Stimulated activated naive B cell treated with anti-CD40 and anti-IgM and Interleukin-4, amounts not matched to agents 10 μg/mL and 1 μg/mL and 100 μg/mL, for 72 hours (primary cell): ENCODE measurements at places on chromosomes 7 and 10.

DNA sequence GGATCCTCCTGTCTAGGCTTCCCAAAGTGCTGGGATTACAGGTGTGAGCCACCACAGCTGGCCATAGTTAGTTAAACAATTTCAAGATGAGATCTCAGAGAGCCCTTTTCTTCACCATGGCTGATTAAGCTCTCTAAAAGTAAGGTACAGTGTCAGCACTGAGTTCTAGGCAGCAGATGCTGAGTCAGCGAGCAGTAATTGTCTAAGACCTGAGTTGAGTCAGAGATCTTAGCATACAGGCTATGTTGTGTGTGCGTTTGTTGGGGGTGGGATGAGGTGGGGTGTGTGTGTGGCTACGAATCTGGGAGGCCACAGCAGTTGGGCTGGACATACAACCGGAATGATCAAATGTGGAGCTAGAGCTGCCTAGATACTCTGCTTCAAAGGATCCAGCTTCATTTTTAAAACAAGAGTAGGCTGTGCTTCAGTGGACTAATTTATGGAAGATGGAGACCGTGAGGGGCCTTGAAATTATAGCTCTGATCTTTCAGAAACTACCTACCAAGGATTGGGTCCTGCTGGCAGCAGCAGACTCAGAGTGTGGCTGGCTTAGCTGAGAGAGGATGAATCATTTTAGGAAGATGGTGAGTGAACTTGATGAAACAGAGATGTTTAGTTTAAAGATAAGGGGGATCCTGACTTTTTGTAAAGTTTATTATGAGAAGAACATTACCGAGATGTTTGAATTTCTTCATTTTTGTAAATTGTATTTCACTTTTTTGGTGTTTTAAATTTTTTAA is 17.5 kb upstream of the MTPN start:
- DNase-seq = no peak

- no peak for DNase-seq
These were observed 225.7 kb upstream of the AOAH start for GRCh38 chr7:36949711-36950600.

DNA sequence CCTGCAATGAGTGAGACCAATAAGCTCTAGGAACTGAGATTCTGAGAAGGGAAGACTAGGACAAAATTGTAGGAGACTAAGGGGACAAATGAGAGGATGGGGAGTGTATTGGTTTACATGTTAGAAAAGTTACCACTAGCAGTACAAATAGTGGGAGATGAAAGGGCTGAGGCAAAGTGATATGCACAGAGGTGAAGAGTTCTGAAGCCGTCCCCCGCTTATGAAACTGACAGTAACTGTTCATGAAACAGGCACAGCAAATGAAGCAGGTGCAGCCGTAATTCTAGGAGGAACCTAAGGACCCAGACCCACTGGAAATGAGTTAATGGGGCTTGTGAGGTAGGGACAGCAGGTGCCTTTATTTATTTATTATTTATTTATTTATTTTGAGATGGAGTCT is 211.3 kb downstream of the PRKG1 start:
- DNase-seq = no peak

GRCh38 chr7:111089822-111090426 is 1.0 kb upstream of the LRRN3 start:
- DNase-seq = no peak

DNA sequence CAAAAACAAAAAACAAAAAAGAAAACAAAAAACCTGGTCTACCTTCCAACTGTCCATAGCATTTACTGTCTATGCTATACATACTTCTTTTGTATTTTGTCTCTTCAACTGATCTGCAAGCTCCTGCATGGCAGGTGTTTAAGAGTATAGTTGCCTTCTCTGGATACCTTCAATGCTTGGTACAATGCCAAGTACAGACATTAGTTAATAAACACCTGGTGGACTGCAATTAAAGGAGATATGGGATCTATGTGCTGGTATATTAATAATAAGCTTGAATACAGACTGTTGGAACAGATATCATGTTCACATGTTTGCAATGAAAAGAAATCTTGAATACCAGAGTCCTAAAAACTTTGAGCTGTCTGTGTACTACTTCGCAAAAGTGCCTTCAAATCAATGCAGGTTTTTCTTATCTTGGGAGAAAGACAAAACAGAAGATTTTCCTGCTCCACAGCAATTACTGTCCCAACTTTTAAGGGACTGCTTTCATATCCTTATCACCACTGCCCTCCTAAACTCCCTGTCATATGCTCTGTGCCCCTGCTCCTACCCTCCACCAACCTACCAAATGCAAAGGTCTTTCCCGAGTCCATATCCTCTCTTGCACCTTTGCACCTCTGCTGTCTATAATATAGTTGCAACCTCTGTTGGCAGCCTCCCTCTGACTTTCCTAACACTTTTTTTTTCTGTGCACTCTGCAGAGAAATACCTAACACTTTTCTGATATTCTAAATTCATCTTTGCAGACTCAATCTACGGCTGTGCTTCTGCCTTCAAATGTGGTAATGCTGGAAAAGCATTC is 85.1 kb downstream of the DNMBP start:
- no peak for DNase-seq

GRCh38 chr7:88480271-88480670 is 173.6 kb upstream of the STEAP4 start:
- no peak for DNase-seq
